ENCODE measurements at places on chromosomes 5 and 9.

- DNase-seq: no peak
These were observed 12.2 kb downstream of the DDX4 start for GRCh38 chr5:55750063-55750462.

- DNase-seq: no peak
These were observed 71.8 kb upstream of the SMIM15 start for GRCh38 chr5:61234019-61234418.

DNA sequence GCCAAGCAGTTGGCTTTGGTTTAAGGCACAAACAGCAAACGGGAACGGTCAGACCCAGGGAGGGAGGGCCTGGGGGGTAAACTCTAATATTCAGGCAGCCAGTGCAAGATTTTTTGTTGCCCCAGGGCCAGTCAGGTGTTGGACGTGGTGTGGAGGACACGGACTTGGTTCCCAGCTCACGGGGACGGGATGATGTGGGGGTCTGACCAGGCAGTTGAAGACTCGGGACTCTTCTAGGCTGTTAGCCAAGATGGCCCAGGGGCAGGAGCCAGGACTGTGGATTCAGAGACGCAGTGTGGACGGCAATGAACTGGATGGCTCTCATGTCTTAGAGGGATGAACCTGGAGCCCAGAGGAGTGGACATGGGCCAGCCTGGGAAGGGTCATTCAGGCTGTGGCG is 169.2 kb downstream of the C9orf50 start:
- no peak for DNase-seq

- DNase-seq: no peak
These were observed 1.3 kb downstream of the SH3RF2 start for GRCh38 chr5:145937432-145938250.

GRCh38 chr9:90861826-90862740 is 60.5 kb downstream of the SYK start:
- DNase-seq: no peak

GRCh38 chr9:127974769-127975261 is 6.0 kb downstream of the EEIG1 start:
- DNase-seq: no peak

GRCh38 chr9:16664211-16664610 is 206.3 kb downstream of the BNC2 start:
- no peak for DNase-seq

DNA sequence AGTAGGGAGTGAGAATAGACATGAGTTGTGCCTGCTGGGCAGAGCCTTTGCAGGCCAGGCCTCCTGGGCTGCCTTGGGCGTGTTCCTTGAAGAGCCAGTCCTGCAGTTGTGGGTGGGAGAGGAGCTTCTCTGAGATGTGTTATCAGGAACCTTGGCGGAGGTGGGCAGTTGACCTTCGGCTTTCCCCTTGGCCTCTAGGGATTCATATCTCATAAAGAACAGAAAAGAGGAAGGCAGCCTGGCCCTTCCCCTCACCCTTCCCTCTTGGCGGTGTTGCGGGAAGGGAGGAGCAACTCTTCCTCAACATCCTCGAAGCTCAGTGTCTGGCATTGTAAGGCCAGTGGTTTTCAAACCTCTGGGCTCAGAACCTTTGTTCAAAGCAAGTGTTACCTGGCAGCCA is 59.2 kb downstream of the DAPK1 start:
- no peak for DNase-seq

DNA sequence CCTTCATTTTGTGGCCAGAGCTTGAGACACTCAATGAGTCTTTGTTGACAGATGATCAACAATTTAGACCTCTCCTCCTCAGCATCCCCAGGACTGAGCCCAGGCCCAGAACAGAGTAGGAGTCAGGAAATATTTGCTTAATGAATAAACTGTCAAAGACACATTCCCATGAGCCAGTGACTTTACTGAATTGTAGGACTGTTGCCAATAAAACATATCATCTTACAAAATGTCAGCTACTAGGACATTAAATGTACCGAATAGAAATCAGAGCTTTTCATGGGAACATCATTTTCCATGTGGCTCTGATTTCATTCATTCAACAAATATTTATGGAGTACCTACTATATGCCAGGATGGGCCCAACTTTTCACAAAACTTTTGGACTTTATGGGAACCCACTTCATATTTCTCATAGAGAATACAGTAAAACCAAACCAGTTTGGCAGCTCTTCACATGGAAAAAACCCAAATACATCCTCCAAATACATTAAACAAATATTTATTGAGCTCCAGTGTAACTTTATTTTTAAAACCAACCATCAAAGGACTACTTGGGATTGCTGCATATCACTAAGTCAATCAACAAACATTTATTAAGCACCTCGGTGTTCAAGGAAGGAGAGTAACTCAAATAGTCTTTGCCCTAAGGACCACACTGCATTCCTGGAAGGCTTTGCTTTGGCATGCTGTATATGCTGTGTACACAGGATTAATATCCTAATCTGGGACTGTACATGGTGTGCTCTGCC is 11.4 kb downstream of the VDAC1 start:
- no peak for DNase-seq

- DNase-seq: peak; percentile 23
These were observed at the start of gene NIPSNAP3A for GRCh38 chr9:104747565-104748358. NIPSNAP3A (plus strand) TSS chr9:104747683; CDS start chr9:104747793, 110 bp downstream.

GRCh38 chr9:98688710-98689495 is 19.8 kb downstream of the GABBR2 start:
- DNase-seq: no peak

DNA sequence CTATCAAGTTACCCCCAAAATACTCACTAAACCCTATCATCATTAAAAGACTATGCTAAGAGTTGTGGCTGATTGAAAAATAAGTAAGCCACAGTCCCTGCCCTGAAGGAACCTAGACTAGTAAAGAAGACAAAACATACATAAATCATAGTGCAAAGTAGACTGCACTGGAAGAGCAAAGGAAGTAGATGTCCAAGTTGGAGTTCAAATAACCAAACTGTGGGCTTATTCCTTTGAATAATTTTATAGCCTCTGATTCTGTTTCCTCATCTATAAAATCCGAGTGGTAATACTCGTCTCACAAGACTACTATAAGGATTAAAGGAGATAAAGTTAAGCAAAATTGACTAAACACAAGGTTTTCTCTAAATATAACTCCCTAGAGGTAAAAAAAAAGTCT is 140.4 kb downstream of the TLE1 start:
- DNase-seq: no peak

- no peak for DNase-seq
These were observed 17.7 kb downstream of the NSG2 start for GRCh38 chr5:174063082-174063756.

DNA sequence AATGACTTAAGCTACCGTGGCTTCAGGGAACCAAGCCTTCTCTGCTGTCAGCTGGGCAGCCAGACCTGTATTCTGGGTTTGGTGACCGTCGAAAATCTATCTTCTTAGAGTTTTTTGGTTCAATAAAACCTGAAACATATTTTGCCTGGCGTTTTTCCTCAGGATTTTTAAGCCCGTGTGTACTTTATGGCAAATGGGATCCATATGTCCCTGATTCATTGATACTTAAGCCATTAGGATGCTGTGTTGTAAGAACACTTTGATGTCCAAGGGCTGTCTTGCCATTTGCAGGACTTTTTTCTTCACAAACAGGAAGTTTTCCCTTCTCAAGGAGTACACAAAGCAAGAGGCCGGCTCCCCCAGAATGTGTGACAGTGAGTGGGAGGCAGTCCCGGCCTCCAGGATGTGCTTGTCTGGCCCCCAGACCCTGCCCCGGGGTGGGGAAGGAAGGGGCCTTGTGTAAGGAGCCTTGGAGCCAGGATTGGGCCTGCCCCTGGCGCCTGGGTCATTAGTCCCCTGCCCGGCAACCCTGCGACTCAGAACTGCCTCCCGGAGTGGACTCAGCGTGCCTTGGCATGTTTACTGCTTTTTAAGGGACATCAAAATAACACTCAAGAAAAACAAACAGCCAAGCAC is 83.4 kb upstream of the SMIM23 start:
- no peak for DNase-seq

GRCh38 chr9:114384836-114385396 is 2.9 kb downstream of the AKNA start:
- DNase-seq: no peak

- no peak for DNase-seq
These were observed 30.1 kb downstream of the QRFP start for GRCh38 chr9:130866474-130866965.

DNA sequence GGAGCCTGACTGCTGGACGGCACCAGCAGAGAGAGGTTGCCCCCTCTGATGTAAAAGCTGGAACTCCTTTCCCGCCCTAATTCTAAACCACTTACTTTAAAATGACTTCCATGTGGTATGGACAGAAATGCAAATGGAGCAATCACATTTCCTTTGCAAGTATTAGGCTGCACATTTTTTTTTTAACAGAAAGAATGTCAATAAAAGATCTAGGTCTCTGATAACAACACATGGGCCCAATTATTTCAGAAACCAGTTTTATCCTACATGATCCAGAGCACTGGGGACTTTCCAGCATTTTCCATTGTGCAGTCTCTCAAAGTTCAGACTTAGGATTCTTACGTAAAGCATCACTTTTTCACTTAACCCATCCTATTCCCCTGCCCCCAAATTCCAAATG is 203.7 kb downstream of the NXNL2 start:
- no peak for DNase-seq

DNA sequence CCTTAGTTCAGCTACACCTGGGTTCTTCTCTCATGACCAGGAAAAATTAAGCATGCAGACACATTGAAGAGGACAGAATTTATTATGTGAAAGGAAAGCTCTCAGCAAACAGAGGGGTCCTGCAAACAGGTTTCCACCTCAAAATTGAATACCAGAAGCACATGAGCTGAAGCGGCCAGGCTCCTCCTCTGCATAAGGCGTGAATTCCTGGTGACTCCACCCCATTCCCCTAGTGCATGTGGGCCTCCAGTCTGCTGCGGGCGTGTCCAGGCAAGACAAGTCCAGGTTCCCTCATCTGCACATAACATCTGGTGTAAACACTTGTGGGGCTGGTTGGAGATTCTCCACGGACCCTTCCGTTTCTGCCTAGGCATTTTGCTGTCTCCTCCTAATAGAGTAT is 1156.4 kb downstream of the FOXD4L5 start:
- DNase-seq: no peak

GRCh38 chr5:180160789-180161188 is 48.2 kb downstream of the RASGEF1C start:
- peak; percentile 25 for DNase-seq

DNA sequence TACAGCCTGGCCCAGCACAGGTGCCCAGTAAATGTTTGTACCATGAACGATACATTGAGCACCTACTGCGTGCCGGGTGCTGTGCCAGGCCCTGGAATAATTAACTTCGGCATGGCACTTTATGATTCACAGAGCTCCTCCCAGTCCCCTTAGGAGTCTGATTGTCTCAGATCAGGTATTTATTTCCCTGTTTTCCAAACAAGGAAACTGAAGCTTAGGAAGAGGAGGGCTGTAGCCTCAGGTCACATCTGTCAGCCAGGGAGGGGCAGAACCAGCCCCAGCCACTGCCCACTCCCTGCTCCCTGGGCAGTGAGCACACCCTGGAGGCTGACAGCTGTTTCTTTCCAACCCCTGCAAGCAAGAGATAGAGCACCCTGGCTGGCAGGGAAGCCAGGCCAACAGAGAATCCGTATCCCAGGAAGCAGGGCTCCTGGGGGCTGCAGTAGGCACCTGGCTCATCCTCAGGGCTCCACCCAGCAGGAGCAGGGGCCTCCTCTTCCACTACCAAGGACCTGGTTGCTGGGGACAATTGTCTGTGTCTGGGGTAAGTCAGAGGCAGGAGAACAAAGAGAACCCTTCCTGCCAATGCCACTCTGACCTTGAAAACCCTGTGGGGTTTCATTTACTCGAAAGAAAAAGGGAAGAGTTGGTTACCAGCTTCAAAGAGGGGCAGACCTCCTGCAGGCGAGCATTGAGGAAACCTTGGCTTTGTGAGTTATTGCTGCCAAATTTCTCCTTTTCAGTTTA is 69.0 kb downstream of the DAB2IP start:
- DNase-seq: no peak

DNA sequence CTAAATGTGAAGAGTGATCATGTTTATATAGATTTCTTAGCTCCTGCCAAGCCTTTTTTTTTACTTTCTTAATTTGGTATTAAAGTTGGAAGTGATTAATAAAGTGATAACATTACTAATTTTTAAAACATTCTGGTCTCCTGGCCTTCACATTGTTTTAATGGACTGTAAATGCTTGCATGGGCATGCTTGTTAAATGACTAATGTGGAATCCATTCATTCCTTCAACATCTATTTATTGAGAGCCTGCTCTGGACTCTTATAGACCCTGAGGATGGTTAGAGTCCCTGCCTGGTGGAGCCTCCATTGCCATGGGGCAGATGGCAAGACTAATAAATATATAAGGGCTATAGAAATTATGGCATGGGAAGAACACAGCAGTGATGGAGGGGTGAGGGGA is 103.5 kb downstream of the NTRK2 start:
- DNase-seq: no peak

DNA sequence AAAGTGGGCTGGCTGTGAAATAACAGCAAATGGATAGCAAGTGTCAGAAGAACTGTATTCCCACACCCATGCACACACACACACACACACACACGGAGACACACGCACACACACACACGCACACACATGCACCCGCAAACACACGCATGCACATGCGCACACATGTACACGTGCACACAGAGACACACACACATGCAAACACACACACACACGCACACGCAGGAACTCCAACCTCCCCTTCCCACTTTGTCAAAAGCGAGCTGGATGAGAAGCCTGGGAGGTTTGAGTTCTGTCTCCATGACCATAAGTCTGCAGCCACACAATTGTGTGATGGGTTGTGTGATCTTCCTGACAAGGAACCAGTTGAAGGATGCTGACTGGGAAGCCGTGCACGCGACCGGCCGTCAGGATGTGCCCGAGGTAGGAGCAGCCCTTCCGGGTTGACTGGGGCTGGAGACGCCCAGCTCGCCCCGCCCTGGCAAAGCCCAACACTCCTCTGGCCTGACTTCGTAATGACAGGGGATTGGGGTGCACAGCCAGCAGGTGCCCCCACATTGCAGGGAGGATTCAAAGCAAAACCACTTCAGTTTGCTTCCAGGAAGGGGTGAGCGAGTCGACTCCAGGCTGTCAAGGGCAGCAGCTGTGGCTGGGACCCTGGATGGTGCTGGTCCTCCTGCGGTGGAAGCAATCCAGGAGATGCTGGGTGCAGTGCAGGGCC is 29.3 kb upstream of the NKD2 start:
- DNase-seq: no peak

DNA sequence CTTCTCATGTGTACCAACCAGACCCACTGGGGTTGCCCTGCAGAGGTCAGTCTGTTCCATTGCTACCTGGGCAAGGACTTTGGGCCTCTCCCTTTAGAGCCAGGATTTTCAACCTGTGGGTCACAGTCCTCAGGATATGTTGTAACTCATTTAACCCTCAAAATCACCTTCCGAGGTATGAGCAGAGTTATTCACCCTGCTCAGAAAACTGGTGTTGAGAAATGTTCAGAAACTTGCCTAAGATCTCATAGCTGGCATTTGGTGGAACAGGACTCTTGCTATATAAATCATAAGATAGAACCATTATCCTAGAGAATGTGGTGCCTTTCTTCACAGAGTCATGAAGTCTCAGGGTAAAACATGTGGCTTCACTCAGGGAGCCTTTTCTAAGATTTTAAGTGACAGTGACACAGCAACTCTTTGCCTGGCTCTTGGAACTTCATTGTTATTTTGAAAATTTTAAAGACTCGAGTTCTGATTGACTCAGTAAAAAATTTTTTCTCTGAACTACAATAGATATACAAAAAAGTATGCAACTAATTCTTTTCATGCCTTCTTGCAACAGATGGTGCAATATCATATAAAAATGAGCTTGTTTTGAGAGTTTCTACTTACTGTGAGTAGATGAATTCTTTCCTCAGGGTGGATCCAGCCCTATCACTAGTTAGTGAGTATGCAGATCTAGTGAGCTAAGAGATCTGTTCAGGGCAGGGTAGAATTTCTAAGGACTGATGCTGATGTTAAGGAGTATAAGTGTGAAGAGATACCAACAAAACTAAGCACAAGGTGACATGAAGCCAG is 29.5 kb downstream of the CAST start:
- no peak for DNase-seq

All from SIG-M5 (cell line).